ENCODE measurements at places on chromosomes 2 and 18.

DNA sequence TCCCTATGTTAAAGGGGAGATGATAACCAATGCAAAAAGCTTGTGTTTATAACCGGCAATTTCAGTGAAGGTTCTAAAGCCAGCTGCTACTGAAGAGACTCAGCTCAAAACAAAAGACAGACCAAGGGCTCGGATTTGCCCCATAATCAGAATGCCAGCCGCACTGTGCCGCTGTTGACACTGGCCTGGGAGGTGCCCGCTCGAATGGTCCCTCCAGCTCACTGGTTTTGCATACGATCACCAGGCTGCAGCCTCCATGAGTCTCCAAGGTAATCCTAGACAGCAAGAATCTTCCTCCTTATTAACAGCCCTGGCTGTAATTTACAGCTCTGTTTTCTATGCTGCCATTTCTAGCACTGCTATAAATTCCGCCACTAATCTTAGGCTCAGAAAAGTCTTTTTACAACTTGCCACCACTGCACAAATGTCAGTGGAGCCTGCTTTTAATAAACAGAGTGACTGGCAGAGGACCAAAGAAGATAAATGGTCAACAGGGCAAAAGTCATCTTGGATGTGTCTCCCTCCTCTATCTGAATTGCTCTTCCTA is 155.7 kb upstream of the SH3BP4 start:
- DNase-seq, result no peak

- DNase-seq, result no peak
Measured at GRCh38 chr2:17894556-17894955, 16.1 kb downstream of the KCNS3 start.

DNA sequence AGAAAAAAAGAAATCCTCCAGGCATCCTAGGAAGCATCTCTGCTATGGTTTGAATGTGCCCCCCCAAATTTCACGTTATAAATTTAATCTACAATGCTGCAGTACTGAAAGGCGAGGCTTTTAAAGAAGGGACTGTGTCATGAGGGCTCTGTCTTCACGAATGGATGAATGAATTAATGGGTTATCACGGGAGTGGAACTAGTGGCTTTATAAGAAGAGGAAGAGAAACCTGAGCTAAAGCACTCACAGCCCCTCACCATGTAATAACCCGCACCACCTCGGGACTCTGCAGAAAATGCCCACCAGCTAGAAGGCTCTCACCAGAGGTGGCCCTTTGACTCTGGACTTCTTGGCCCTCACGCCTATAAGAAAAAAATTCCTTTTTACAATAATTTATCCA is 27.6 kb downstream of the RNU4ATAC start:
- no peak for DNase-seq

DNA sequence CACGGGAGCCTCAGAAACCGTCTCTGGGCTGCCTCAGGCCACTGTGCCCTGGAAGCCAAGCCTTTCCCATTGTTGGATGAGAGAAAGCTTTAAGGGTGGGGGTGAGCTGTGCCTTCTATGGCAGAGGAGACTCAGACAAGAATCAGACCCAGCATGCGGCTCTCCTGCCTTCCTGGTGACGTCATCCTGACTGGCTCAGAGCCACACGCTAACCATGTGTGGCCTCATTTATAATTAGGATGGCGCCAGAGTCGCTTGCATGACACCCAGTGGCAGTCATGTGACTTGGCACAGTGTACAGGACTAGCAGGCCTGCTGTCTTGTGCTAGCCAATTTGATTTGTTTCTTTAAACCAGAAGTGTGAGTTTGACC is 99.1 kb downstream of the SH3BP4 start:
- DNase-seq, result no peak

DNA sequence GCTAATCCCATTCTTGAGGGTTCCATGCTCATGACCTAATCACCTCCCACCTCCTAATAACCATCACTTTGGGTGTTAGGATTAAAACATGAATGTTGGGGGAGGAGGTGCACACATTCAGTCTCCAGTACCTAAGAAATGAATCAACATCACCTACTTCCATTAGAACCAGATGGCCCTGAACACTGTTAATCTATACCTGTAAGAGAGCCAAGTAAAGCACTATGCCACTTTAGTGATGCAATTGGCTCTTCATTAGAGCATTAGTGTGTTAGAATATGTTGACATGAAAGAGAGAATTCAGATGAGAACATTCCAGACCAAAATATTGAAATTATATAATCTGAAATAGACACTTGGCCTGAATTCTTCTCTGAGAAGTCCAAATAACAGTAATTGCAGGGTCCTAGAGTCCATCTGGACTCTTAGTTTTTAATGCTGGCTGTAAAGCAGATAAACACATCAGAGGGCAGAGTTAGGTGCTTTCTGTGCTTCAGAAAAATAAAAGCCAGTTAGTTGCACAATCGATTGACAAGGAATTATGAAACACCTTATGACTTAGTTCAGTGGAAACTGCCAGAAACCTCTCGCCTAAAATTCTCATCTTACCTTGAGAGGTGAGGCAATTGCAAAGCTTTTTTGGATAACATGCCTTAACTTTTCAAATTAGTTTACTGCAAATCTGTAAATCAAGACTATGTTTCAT is 923.7 kb downstream of the SLC4A3 start:
- no peak for DNase-seq

- DNase-seq, result no peak
Measured at GRCh38 chr2:219497495-219498279, 1.0 kb upstream of the GMPPA start.

GRCh38 chr18:70019991-70020390 is 72.3 kb upstream of the CD226 start:
- DNase-seq, result no peak

DNA sequence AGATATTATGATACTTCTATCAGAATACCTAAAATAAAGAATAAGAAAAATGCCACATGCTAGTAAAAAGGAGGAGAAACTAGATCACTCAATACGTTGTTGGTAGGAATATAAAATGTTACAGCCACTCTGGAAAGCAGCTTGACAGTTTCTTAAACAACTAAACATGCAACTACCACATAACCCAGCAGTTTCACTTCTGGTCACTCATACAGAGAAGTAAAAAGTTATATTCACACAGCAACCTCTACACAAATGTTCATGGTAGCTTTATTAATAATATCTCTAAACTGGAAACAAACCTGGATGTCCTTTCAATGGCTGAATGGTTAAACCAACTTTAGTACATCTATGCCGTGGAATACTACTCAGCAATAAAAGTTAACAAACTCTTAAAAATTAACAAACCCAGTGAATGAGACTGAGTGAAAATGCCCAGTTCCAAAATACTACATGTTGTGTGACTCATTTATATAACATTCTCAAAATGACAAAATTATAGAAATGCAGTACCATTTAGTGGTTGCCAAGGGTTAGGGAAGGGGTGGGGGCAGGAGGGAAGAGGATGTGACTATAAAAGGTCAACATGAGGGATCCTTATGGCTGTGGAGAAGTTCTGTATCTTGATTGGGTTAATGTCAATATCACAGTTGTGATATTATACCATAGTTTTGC is 124.1 kb downstream of the MMADHC start:
- DNase-seq, result no peak

GRCh38 chr2:192414794-192415193 is 220.1 kb upstream of the TMEFF2 start:
- no peak for DNase-seq

DNA sequence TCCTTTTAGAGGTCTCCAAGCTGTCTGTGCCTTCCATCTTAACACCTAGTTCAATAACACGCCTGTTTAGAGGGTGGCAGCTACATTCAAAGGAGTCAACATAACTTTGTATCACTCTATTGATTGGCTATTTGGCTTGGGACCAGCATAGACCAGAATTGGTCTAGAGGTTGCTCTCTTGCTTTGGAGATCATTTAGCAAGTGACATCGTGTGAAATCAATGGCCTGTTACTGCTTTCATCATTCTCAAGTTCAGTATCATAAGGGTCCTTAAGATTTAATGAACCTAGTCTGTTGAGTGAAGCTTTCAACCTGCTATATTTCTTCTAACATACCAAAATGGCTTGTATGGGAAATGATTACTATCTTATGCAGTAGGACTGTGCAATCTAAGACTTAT is 768.2 kb downstream of the NRXN1 start:
- no peak for DNase-seq

DNA sequence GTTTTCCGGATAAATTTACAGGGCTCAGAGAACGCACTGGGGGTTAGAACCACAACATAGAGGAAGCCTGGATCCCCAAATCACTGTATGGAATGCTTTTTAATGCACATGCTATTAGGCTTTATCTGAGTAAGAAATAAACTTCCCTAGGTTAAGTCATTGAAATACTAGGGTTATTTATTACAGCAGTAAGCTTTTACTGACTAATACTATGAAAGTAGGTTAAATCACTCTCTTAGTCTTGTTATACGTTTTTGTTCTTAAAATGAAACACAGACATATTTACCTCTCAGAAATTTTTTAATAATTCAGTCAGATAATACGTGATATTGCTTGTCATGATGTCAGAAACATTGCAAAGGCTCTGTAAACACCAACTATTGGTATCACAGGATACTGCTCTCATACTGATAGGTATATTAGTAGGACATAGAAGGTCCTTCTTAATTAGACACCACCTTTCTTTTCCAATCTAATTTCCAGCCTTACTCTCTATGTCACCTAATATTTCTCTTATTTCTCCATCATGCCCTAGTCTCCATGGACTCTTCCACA is 162.7 kb upstream of the NYAP2 start:
- no peak for DNase-seq

DNA sequence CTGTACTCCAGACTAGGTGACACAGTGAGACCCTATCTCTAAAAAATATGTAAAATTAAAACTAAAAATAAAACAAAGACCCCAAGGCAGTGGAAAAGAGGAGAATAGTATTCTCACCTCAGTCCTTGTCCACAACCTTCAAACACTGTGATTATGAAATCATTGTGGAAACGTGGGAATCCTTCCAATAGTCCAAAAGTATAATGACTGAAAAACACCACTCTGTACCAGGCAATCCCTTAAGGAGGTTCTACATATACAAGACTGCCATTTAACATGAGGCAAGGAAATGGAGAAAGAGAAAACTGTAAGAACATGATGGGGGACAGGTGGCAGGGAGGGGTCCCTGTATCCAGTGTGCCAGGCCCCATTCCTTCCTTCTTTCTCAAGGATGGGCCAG is 66.1 kb downstream of the ACVR1 start:
- no peak for DNase-seq

GRCh38 chr18:72160510-72161445 is 383.4 kb downstream of the CBLN2 start:
- no peak for DNase-seq

GRCh38 chr2:20104900-20105545 is 53.6 kb upstream of the LAPTM4A start:
- no peak for DNase-seq

DNA sequence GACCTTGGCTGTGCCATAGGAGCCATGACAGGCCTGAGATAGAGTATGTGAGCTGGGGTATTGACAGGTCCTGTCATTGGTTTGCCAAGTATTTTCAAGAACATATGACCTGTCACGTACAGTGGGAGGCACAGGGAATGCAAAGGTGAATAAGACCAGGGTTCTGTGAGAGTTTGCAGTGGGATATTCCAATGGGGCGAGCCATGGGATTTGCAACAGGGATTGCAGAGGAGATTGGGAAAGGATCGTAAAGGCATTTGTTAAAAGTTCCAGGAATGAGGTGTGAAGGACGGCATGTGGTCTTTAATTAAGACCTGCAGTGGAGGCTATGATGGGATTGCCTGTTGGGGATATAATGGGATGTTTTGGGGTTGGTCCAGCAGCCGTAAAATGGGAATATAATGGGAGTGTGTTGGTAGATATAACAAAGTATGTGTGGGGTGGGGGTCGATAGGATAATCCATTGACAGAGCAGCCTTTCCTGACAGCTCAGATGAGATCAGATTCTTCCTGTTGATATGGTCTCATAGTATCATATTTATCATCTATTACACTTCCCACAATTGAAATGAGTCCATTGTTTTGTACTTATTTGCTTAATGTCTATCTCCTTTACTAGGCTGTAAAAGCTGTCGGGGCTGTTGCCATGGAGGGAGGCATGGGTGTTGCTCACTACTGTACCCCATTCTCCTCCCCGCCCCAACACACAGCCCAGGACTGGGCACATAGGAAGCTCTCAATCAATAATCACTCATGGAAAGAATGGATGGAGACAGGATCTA is 38.1 kb downstream of the PKDCC start:
- no peak for DNase-seq

GRCh38 chr18:24051031-24051947 is 36.7 kb downstream of the TTC39C start:
- DNase-seq, result no peak

- no peak for DNase-seq
Measured at GRCh38 chr2:101199251-101199791, 48.1 kb upstream of the TBC1D8 start.

DNA sequence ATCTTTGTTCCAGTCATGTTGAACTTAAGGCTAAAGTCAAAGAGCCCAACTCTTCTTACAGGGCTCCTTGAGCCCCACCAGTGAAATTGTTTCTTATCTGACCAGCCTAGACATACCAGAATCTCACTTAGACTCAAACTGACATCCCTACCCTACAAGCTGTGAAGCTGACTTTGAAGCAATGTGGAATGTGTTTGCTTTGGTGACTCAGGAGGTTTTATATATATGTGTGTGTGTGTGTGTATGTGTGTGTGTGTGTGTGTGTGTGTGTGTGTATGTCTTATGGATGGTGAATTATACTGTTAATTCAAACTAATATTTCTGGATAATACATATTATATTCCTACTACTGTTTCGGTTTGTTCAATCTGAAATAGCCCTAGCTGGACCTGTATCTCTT is 67.3 kb downstream of the CAMKMT start:
- DNase-seq, result no peak

GRCh38 chr2:88220718-88221117 is 50.6 kb downstream of the THNSL2 start:
- no peak for DNase-seq

DNA sequence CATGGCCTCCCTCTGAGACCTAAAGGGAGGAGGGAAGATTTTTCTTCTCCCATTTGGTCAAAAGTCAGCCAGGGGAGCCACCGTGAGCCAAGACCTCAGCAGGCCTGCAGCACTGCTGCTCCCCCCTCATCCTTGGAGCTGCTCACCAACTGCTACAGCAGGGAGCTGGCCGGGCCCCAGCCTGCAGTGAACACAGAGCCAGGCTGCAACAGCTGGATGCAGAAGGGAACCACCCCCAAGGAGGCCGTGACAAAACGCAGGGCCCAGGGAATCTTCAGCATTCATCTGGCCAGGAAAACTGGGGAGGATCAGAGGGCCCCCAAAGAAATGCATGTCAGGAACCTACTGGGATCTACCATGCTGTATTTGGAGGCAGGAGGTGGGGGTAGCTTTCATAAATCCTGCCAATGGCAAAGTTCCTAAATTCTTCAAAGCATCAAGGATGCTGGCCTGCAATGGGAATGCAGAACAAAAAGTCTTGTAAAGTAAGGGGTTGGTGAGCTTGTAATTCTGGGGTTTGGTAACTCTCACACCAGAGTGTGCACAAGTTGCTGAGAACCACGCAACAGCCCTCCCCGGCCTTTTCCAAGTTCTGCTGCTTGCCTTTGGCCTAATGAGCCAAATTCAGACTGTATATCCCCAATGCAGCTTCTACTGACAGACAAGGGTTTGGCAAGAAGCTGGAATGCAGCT is 61.0 kb downstream of the CACNB4 start:
- DNase-seq, result no peak

Measured in stimulated activated CD4-positive, alpha-beta T cell treated with anti-CD3 and anti-CD28 coated beads, Interleukin-15, amount 100 ng/mL, for 1 hour (primary cell).